ENCODE measurements at places on chromosomes 12 and 14.

GRCh38 chr12:76030341-76031080, 1.1 kb downstream of the PHLDA1 start:
- DNase-seq = peak; percentile 67

DNA sequence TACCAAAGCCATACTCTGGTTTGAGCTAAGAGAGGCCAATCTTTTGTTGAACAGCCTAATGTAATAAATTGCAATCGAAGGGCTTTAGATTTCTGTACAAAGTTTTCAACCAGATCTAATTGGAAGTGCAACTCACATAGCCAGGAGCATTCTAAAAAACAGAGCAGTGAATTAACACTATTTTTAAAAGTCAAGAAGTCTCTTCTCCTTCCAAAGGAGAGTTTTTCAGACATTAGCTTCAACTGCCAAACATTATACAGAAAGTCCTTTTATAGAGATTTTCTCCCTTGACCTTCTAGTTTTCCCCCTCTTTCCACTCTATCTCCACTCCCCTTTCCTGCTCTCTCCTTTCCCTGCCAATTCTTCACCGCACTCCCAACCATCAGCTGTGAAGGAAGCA, 259.6 kb downstream of the NOVA1 start:
- no peak for DNase-seq

GRCh38 chr12:68609998-68610369, 715 bp upstream of the RAP1B start:
- no peak for DNase-seq

DNA sequence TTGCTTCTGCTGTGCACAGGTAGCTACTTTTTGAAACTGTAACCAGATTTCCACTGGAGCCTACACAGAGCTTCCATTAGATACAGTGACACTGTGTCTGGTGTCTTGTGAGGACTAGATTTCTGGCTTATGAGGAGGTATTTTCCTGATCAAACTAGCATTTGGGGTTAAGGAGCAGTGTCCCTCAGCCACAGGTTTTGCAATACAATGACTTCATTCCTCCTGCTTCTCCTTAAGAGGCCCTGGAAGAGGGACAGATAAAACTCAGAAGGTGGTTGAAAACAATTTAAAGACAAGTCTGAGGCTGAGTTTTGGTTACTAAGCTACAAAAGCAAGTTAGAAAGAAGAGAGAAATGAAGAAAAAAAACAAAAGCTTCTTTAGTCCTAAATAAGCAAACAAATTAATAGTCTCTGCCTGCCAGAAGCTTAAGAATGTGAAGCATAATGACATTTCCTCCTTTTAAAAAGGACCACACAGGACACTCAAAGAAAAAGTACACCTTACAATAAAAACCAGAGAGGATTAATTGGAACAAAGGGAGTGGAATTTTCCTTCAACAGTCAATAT, 53.0 kb downstream of the PKP2 start:
- no peak for DNase-seq

GRCh38 chr12:114668151-114668885, 15.7 kb downstream of the TBX3 start:
- peak; percentile 94 for DNase-seq

- DNase-seq = peak; percentile 77
Observed at GRCh38 chr14:70807898-70808415, 1.4 kb downstream of the MAP3K9 start.

- no peak for DNase-seq
Observed at GRCh38 chr12:39081910-39082309, 176.5 kb upstream of the CPNE8 start.

DNA sequence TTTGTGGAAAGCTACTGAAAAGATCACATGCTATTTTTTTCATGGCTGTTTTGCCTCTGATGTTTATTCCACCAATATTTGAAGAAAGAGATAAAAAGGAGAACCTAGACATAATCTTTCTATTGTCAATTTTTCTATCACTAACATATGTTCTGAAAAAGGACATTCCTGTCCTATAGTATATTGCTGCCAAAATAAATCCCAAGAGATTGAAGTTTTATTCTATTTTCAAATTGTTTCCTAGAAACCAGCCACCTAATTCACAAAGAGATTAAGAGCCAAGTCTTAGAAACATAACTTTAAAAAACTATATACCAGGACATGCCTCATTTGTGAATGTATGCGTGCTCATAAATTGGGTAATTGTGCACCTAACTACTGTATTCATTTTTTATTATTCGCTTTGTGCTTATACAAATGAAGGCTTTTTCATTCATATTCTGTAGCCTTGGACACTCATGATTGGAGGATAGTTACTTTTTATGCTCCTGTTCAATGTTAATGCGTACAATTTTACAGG, 200.7 kb downstream of the FUT8 start:
- no peak for DNase-seq

DNA sequence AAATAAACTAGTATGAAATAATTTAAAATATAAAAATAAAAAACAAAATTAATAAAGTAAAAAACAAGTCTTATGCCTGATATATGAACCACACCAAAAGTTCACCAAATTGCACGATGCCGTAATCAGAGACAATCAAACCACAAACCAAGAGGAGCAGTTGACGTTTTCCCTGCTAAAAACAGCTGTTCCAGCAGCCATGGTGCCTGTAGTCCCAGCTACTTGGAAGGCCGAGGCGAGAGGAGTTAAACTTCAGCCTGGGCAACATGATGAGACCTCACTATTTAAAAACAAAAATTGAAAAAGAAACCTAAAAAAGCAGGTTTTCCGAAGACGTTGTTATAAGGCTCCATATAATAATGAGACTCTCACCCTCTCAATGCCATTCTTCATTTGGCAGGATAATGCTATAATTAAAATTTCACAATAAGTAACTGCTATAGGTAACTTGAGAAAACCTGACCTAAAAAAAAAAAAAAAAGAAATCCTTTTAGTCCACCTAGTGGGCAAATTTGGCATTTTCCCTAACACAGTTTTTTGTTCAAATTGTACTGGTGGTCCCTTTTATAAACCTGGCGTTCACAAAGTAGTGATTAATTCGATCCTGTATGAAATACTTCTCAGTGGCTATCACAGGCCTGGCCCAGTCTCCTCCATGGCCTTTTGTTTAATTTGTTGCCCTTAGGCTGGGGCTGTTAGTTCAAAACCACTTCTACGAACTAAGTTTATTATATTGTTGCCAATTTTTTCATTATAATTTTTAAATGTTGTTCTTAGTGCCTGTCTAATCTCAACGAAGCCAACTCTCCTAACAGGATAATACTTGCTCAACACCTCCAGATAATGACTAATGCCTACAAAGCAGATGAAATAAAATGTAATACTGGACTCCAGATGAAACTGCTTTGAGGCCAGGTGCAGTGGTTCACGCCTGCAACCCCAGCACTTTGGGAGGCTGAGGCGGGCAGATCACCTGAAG, 62.1 kb downstream of the TNFAIP2 start:
- peak; percentile 59 for DNase-seq

DNA sequence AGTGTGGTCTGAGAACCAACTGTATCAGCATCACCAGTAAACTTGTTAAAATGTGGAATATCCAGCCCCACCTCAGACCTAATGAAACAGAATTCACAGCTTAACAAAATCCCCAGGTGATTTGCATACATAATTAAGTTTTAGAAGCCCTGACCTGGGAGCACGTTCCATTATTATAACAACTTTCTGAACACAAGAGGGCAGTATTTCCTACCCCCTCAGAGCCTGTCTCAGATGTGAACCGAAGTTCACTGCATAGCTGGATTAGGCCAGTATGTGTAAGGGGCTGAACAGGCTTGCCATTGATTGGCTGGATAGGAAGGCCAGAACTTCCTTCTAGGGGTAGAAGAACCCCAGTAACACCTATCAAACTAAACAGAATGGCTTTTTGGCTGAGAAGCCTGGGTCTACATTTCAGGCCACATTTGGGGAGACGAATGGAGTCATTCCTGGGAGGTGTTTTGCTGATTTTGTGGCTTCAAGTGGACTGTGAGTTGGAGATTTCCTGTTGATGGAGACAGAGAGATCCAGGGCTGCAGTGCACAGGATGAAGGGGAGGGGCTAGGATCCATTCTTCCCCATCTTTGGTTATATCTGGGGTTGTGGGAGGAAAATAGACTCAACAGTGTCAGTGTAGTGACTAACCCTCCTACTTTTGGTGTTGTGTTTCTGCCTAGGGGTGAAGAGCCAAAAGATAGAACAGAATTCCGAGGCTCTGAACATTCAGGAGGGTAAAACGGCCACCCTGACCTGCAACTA, 94.7 kb upstream of the OR4E1 start:
- DNase-seq = peak; percentile 29

- DNase-seq = no peak
Observed at GRCh38 chr12:101110866-101111265, 99.2 kb downstream of the SLC5A8 start.

- DNase-seq = no peak
Observed at GRCh38 chr14:69528930-69529329, 44.4 kb downstream of the PLEKHD1 start.

GRCh38 chr12:69502345-69503081, 32.3 kb downstream of the FRS2 start:
- peak; percentile 67 for DNase-seq

DNA sequence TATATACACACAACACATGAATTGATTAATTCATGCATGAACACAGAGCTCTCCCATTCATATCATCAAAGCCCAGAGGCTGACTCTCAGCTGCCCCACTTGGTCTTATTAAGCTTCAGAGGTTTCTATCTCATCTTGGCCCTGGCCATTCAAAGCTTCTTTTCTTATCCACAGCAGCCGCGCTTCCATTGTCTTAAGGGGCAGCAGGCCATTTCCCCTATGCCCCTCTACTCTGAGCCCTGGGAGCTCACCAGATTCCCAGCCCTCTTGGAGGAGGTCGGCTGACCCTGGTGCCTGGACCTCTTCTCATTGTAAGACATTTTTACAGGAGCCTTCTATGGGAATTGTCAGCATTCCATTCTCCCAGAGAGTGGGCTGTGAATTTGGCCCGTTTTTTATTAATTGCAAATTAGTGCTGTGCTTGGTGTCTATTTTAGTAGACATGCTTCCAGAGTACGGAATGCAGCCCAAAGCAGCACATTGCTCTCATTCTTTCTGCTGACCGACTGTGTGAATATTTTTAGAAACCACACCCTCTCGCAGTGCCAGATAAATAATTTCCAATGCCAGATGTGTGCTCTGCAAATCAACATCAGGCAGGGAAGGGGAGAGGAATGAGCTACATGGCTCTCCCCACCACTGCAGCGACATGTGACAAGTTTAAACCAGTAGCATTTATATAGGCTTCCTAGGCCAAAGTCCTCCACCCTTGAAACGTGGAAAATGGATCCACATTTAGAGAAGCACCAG, 58.5 kb downstream of the NUAK1 start:
- DNase-seq = peak; percentile 13

GRCh38 chr12:39575498-39575875, 44.1 kb downstream of the ABCD2 start:
- no peak for DNase-seq

- peak; percentile 7 for DNase-seq
Observed at GRCh38 chr12:5488626-5488955, 56.7 kb downstream of the NTF3 start.

DNA sequence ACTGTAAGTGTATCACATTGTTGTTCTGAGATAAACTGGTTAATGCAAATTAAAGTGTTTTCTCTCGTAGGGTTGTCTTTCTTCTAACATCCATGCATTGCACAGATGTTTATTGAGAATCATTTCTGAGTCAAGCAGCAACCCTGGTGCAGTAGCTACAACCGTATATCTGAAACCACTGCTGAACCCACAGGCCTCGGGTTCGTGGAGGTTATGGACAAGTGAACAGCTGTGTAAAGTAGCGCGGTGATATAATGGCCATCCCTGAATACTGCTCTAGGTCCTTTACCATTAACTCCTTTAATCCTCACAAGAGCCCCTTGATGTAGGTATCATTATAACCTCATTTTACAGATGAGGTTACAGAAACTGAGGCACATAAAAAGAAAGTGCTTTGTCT, 486.1 kb upstream of the TMEM132C start:
- DNase-seq = no peak

DNA sequence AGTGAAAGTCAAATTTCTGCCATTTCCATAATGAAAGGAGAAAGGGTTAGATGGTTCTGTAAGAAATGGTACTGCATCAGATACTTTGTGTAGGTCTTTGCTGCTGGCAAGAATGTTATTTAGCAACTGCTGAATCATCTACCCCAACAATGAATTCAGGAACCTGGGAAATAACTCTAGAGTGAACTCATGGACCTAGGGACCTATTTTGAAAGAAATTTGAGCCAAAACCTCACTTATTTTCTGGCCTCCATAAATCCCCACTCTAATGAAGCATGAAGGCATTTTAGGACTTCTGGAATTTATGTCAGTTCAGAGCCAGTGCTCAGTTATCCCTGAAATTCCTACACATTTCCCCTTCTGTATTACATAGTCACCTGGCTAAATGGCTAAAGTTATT, 50.9 kb upstream of the CPNE8 start:
- DNase-seq = peak; percentile 97

DNA sequence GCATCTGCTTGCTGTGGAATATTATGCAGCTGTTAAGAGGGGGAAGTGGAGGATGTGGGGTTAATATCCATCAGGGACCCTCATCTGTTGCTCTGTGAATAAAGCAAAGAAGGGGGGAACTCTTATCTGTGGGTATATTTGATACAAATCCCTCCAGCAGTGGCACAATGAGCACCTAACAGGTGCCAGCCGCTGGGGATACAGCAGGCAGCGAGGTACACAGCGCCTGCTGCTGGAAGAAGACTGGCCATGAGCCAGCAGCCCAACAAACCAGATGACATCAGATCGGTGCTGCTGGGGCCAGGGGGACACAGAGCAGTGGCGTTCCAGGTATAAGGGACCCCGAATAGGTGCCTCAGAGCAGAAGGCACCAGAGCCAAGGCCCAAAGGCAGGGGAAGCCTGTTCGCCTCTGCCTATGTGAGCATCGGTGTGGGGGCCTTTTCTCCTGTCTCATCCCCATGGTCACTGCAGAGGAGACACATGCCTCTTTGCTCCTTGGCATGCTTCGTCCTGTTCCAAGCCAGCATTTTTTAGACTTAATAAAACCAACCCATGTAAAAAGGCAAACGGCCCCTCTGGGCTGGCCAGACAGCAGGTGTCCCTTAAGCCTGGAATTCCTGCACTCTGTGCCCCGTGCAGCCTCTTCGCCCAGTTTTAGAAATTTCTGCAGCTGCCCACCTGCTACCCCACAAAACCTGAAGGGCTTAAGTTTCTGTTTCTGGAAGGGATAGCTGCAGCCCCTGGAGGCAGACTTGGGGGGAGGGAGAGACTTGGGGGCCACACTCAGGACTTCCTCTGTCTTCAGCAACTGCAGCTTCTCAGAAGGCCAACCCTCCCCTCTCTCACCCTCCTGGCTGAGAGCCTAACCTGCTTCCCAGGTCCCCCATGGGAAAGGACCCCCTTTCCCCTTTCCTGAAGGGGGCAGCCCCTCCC, 1.6 kb upstream of the CKB start:
- DNase-seq = no peak
